ENCODE measurements at places on chromosomes 4 and X.

DNA sequence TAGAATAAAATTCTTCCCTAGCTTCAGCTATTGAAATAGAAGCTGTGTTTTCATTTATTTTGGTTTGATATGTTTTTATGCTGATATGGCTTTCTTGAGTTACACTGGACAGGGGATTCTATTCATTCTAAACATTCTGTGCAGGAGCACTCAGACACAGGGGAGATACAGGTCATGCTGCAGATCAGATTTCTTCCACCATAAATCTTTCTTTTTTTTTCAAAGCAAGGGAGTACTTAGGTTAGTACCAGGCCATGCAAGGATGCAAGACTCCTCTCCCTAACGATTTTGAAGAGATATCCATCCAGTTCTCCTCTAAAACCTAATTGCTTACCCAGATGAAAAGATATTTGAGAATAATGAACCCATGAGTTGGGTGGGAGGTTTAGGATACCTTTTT is 21.4 kb downstream of the ETDC start:
- no peak for DNase-seq

GRCh38 chr4:32374206-32374605 is 1654.0 kb downstream of the PCDH7 start:
- DNase-seq = no peak

DNA sequence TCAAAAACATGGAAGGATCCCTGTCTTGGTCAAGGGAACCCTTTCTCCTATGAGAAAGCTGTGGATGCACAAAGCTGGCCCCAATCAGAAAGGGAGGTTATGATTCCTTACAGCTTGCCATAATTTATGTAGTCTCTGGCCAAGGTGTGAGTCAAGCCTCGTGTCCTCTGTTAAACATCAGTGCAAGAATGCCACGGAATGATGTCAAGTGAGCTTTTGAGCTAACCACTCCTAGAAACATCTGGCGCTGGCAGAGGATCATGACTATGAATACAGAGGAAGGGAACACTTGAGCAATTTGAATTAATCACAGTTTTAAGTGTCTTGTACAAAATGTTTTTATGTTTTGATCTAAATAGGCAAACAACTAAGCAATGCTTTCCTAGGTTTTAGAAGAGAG is 51.5 kb upstream of the RAP2C start:
- DNase-seq = no peak

DNA sequence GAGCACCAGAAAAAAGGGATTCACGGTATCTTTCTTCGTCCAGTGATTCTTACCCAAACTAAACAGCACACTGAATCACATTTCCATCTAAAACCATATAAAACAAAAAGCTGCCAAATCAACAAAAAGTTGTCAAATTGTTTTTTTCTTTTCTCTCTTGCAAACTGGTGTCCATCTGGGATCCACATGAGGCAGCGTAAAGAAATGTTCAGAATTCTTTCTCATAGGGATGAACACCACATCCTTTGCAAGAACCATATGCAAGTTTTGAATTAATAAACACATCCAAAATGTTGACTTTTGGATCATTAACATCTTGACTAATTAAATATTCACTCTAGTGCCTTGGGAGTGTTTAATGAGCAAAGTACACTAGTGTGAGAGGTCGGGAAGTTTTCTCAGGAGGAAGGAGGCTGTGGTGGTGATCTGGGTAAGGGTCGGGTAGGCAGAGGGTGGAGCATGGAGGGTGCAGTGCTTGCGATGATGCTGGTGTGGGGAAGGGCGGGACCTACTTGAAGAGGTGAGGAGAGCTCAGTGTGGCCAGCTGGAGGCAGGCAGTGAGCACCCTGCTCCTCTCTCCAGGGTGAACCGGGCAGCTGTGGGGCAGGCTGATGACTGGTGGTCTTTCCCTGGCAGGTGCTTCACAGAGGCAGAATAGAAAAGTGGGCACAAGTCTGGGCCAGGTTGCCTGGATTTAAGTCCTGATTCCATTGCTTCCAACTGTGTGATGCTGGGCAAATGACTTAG is 72.8 kb downstream of the NSUN7 start:
- no peak for DNase-seq

- DNase-seq = no peak
These were observed 105.1 kb upstream of the KLHL13 start for GRCh38 chrX:118221733-118222132.

DNA sequence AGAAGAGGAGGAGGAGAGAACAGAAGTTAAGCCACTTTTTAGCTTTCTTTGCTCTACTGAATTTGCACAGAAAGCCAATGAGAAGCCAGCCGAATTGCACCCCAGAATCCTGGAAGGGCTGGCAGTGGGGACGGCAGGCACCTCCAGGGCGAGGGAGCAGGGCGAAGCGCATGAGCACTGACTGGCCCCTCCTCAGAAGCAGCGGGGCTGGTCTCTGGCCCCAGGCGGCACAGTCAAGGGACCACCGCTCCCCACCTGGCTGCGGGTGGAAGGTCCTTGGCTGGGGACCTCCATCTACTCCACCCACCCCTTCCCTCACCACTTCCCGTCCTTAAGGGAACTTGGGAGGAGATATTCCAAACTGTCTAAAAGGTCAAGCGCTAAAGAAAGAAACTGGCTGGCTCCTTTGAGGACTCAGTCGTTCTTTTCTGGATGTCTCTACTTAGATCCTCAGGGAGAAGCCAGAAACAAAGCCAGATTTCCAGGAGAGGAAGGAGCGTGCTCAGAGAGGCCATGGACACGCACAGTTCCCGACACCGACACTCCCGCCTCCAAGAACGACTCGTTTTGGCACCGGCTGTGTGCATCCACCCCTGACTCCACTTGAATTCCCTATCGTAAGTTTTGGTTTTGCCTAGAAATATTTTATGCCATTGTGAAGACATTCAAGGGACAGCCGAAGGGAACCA is 59.5 kb upstream of the CRMP1 start:
- DNase-seq = no peak

- DNase-seq = no peak
These were observed 11.4 kb downstream of the EDNRA start for GRCh38 chr4:147492306-147492705.
